Femur (tissue), 1 donor: ENCODE measurements at places on chromosomes 1 and 21.
A peak's percentile ranks its signal among the peaks of the same experiment; 100 is the strongest.

- DNase-seq, result no peak
Observed at GRCh38 chr1:5563861-5564577, 428.2 kb downstream of the NPHP4 start.

- no peak for DNase-seq
Observed at GRCh38 chr1:35406103-35406502, 137.6 kb downstream of the ZMYM4 start.

- no peak for DNase-seq
Observed at GRCh38 chr1:89939059-89939570, 55.8 kb upstream of the ZNF326 start.

GRCh38 chr1:117967477-117967876 is 37.9 kb downstream of the WDR3 start:
- peak; percentile 31 for DNase-seq

DNA sequence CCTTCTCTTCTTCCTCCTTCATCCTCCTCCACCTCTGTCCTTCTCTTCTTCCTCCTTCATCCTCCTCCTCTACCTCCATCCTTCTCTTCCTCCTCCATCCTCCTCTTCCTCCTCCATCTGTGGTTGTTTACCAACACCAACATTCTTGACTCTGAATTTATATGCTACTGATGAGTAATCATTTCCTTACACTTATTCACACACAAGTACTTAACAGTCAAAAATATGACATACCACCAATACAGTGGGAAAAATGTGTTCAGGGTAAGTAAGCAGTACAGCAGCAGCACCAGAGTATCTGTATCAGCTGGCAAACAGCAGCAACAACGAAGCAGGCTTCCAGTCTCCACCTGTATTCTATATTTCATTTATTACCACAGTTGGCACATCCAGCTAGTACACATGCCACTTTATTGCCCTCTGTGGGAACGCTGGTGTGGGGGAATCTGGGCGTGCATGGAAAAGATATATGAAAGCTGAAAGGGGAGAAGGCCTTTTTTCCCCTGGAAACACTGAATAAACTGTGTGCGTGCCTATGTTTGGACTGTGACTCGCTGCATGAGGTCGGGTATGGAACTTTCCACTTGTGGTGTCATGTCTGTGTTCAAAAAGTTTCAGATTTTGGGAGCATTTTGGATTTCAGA is 16.0 kb downstream of the ADSS2 start:
- peak; percentile 20 for DNase-seq
